Cardiac muscle cell (in vitro differentiated cells and primary cell): ENCODE measurements at places on chromosomes 7 and 10. TPM values are rescaled to one million over a fixed set of nuclear protein-coding genes. Genes with fewer than 3 reads are reported as not detected.

The WDR86 gene
- total RNA-seq, result 71.8 and 130 TPM in 2 replicates

The SLC13A1 gene
- total RNA-seq, result not detected in 2 replicates

The LBX1 gene
- total RNA-seq, result not detected in 2 replicates

The MYH16 gene
- not detected in 2 replicates for total RNA-seq

The KIN gene
- total RNA-seq, result 3.2 and 7.4 TPM in 2 replicates

The NFE2L3 gene
- total RNA-seq, result 2.1 TPM in 2 replicates

The AUTS2 gene
- total RNA-seq, result 22.6 and 45.5 TPM in 2 replicates

The MINDY4 gene
- 5.7 and 7.5 TPM in 2 replicates for total RNA-seq

The DEPP1 gene
- 34.0 and 39.3 TPM in 2 replicates for total RNA-seq

The KCP gene
- total RNA-seq, result 0.49 and 1.2 TPM in 2 replicates

The GBX1 gene
- 0.36 and 1.6 TPM in 2 replicates for total RNA-seq

The INHBA gene
- total RNA-seq, result 3.0 and 5.7 TPM in 2 replicates

The CARD11 gene
- total RNA-seq, result 0.07 and 0.15 TPM in 2 replicates

The FAM25G gene
- not detected in 2 replicates for total RNA-seq

The FKBP14 gene
- total RNA-seq, result 8.1 and 15.3 TPM in 2 replicates

The EXOC4 gene
- 29.4 and 46.0 TPM in 2 replicates for total RNA-seq

The CYP2C19 gene
- not detected in 2 replicates for total RNA-seq

The SDK1 gene
- 9.1 and 16.5 TPM in 2 replicates for total RNA-seq

The HMX3 gene
- not detected in 2 replicates for total RNA-seq
